ENCODE measurements at places on chromosomes 11 and 22.
A peak's percentile ranks its signal among the peaks of the same experiment; 100 is the strongest.

- no peak for DNase-seq
These were observed 55.7 kb downstream of the TSPAN18 start for GRCh38 chr11:44782478-44782877.

DNA sequence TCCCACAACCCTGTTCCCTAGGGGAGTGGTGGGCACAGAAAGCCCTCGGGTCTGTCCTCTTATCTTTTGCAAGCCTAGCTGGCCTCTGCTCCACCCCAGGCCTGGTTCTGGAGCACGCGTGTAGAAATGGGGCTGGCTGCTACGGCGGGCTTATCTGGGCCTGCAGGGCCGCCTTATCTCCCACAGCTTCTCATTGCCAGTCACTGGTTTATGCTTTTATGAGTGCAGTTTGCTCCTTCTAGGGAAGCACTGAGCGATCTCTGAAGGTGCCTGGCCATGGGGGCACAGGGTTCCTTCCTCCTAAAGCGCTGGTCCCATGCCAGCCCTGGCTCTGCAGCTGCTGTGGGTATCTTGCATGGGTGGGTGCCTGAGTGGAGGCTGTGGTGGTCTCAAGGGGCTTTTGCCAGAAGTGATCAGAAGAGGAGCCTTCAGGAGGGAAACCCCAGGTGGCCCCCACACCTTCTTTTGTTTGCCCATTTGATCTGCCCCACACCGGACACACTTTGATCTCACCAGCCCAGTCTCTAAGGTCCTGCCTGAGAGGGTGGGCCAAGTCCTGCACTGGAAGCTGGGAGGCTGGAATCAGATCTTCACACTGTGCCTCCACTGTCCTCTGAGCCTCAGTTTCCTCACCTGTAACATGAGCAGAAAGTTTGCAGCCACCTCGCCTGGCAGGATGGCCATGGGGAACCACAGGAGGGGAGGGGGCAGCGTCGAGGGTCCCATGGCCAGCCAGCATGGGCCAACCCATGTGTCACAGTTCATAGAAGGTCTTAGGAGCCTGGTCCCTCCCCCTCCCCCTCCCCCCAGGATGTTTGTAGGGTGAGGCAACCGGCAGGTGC is 86.6 kb upstream of the FGF3 start:
- no peak for DNase-seq

- DNase-seq: no peak
These were observed 237.3 kb downstream of the BRD1 start for GRCh38 chr22:49590381-49590780.

- no peak for DNase-seq
These were observed 13.6 kb downstream of the ADM start for GRCh38 chr11:10318527-10318802.

- DNase-seq: no peak
These were observed 24.1 kb upstream of the CELSR1 start for GRCh38 chr22:46561435-46561905.

DNA sequence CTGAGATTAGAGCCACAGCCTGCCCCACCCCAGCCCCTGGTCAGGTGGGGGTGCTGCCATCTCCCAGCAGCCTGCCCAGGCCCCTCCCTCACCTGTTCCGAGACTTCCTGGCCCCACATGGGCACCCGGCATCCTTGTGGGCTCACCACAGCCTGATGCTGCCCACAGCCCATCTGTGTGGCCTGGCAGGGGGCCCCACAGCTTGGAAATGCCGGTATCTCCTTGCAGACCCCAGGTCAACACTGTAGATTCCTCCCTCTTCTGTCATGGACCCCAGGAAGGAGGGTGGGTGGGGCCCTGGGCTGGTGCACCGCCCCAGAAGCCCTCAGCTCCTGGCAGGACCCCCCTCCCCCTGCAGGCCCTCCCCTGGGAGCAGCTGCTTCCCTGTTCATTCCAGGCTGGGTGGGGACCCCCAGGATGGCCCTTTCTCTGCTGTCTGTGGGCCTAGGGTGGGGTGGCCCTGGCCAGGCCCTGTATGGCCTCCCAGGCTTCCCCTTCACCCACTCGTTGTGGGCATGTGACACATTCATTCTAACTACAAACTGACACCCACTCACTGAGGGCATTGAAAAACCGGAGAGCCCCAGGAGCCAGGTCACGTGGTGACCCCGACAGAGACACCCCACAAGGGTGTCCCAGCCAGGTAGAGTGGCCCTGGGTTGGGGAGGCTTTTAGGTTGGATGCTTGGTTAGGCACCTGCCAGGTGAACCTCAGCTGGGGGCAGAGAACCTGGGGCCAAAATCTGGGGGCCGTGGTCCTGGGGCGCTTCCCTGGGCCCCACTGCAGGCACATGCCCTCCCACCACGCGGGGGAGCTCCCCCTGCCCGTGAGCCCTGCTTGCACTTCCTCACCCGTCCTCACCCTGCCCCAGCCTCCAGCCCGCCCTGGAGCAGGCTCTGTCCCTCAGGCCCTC is 44.1 kb upstream of the CCDC188 start:
- no peak for DNase-seq

GRCh38 chr22:47036936-47037485 is 274.6 kb downstream of the TBC1D22A start:
- no peak for DNase-seq

DNA sequence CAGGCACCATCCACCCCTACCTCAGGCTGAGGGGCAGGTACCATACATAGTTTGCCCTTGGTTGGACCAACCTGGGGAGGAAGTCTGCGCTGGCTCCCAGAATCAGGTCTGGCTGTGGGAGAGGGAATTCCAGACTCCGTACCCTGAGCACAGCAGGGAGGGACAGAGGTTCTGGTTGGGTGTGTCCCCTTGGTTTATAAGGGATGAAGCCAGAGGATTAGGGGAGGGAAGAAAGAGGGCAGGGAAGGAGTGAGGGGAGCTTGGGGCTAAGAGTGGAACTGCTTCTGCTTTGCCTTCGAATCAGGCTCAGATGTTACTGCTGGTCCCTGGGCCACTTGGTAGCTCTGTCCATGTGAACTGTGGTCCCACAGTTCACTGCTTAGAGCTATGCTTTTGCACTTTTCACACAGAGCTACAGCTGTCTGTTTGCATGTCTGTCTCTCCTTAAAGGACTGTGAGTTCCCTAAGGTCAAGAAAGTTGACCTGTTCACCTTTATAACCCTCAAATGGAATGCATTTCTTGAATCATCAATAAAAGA is 9.2 kb downstream of the MMP20 start:
- DNase-seq: no peak

DNA sequence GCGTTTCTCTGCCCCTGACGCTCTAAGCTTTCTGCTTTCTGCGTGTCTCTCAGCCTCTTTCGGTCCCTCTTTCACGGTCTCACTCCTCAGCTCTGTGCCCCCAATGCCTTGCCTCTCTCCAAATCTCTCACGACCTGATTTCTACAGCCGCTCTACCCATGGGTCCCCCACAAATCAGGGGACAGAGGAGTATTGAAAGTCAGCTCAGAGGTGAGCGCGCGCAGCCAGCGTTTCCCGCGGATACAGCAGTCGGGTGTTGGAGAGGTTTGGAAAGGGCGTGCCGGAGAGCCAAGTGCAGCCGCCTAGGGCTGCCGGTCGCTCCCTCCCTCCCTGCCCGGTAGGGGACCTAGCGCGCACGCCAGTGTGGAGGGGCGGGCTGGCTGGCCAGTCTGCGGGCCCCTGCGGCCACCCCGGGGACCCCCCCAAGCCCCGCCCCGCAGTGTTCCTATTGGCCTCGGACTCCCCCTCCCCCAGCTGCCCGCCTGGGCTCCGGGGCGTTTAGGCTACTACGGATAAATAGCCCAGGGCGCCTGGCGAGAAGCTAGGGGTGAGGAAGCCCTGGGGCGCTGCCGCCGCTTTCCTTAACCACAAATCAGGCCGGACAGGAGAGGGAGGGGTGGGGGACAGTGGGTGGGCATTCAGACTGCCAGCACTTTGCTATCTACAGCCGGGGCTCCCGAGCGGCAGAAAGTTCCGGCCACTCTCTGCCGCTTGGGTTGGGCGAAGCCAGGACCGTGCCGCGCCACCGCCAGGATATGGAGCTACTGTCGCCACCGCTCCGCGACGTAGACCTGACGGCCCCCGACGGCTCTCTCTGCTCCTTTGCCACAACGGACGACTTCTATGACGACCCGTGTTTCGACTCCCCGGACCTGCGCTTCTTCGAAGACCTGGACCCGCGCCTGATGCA is at the start of gene MYOD1:
Gene MYOD1 (plus strand): TSS at position 544 of the 910 bp plus-strand sequence. CDS start 212 bp downstream, at position 756.
- DNase-seq: no peak

DNA sequence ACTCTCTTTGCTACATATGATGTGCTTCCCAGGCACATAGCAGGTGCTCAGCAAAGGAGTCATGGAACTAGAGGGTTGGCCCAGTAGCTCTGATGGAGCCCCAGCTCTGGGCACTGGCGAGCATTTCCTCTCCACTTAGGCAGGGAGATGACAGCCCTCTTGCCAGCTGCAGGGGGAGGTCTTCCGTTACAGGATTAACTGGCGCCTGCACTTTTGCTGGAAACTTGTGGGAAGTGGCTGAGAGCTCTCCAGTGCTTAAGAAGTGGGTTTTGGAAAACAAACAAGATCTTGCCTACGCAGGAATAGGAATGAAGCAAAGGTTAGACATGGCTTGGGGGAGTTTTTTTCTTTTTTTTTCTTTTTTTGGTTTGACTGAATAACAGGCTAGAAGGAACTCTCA is 75.5 kb downstream of the MICAL2 start:
- peak; percentile 18 for DNase-seq

GRCh38 chr22:29298641-29299040 is 7.8 kb upstream of the GAS2L1 start:
- DNase-seq: no peak

GRCh38 chr11:12556788-12557384 is 117.3 kb upstream of the TEAD1 start:
- peak; percentile 35 for DNase-seq

- no peak for DNase-seq
These were observed at the start of gene BID for GRCh38 chr22:17774206-17774925. Gene BID (minus strand): TSS chr22:17774469. CDS start chr22:17750116, 24,353 bp downstream.

DNA sequence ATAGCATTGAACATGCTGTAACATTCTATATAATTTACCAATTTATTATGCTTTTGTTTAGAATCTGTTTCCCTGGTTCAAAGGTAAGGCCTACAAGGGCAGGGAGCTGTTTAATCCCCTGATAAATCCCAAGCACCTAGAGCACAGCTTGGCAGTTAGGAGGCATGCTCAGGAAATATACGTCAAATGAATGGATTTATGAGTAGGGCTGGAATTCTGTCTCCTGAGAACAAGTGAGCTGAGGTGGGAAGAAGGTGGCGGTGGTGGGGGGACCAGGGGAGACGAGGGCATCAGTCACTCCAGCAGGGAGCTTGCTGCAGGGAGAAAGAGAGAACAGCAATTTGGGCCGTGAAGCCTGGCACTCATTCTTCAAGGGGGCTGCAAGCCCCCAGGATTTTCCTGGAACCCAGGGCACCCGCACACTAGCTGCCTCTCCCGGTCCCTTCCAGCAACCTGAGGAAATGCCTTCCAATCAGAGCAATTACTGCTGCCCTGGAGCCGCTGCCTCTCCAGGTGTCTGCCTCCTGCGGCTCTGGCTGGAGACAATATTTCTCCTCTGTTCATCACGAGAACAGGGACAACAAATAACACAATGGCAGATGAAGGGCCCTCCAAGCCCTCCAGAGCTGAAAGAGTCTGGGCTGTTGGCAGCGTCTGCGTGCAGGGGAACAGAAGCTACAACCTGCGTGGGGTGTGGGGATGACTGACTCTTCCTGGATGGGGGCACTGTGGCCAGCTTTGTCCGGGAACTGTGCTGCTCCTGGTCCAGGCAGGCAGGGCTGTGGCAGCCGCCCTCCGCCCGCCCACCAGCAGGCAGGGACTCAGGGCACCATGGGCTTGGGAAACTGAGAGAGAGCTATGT is 233.4 kb downstream of the ST3GAL4 start:
- DNase-seq: no peak

DNA sequence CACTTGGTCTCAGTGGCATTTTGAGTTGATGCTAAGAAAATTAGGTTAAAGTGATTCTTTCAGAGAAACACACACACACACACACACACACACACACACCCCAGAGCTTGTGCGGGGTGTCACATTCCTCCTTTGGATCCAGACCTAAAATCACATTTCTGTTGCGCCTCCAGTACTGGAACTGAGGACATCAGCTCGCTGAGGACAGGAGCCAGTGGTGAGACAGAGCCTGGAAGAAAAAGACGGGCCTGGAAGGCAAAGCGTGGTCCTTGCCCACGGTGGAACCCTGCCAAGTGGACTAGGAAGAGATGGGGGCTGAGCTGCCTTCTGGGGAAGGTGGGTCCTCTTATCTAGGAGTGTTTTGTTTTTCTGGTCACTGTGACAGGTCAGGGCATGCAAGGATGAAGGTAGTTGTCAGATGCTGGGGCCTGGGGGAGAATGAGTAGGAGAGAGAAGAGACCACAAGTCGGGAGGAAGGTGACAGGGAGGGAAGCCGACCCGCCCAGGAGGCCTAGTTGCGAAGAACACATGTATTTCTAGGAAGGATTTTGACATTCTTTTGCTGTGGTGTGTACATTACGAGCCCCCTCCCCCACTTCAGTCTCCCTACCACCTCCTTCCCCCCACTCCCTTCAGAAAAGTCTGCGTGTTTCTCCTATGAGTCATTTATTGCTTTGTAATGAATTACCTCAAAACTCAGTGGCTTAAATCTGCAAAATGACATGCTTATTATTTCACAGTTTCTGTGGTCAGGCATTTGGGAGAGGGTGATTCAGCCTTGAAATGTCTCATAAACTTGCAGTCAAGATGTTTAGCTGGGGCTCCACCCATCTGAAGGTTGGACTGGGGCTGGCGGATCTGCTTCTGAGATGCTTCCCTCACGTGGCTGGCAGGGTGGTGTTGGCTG is 4.8 kb upstream of the ELFN2 start:
- no peak for DNase-seq

- no peak for DNase-seq
These were observed 1.8 kb upstream of the OR10A5 start for GRCh38 chr11:6843670-6844069.

- DNase-seq: no peak
These were observed 26.7 kb downstream of the AMPD3 start for GRCh38 chr11:10481560-10482349.

DNA sequence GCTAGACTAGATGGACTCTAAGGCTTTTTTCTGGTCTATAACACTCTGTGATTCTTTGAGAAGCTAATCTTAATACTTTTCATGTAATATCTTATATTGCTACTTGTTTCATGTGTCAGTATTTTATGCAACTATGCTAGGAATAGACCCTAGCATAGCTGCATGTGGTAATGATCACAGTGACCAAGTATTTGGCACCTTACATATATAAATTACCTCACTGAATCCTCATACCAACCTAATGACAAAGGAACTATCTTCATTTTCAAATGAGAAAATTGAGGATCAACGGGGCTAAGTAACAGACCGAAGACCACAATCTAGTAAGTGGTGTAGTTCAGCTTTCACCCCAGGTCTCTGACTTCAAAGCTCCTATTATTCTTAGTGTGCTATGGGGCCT is 327.3 kb upstream of the PITPNB start:
- no peak for DNase-seq

- DNase-seq: no peak
These were observed 42.4 kb upstream of the PPARA start for GRCh38 chr22:46107753-46108563.

GRCh38 chr11:23280088-23280487 is 419.8 kb upstream of the CCDC179 start:
- no peak for DNase-seq

GRCh38 chr11:29773656-29774264 is 243.1 kb downstream of the KCNA4 start:
- no peak for DNase-seq
